NCI-H446 (cell line): ENCODE measurements at places on chromosomes 11 and 22.

- no peak for DNase-seq
These were observed 93.4 kb downstream of the SPON1 start for GRCh38 chr11:14055936-14056335.

DNA sequence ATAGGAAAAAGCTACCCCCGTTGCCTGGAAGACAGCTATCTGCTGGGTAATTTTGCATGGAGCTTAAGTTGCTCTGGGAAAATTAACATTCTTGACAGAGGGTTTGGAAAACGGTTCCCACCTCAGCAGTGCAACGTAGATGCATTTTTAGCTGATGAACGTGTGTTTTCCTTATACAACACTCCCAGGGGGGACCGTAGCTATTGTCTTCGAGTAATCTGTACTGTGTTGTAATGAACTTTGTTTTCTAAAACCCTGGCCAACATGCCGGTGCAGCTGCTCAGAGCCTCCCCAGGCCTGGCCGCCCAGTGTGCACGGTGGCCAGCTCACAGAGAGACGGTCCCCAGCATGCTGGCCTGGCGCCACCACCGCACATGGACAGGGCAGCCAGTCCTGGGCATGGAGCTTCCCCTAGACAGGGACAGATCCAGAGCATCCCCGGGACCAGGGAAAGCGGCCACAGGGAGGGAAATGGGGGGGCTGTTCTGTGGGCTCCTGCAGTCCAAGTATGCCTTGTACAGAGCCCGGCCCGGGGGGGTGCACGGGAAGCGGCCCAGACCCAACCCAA lies 2.2 kb downstream of the TNNT3 start:
- DNase-seq, result no peak

GRCh38 chr11:86558207-86558606 lies 114.2 kb downstream of the ME3 start:
- DNase-seq, result no peak

DNA sequence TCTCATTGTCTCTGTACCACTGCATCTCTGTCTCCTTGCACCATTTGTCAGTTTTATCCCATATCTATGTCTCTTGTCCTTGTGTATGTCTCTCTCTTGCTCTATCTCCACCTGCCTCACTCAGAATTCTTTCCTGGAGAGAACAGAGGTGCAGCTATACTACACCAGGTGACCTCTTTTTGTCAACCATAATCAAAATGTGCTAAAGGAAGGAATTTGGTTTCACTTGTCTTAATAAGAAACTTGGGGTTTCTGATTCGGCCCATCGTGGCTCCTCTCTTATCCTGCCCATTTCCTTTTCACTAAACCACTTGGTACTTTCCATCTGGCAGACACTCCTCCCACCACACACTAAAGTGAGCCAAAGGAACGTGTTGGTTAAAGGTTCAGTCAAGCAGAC lies 2.0 kb upstream of the C11orf42 start:
- DNase-seq, result no peak

GRCh38 chr11:8832571-8833260 lies 78.3 kb upstream of the AKIP1 start:
- DNase-seq, result peak; percentile 84
